ENCODE measurements at places on chromosomes 1 and 21.

DNA sequence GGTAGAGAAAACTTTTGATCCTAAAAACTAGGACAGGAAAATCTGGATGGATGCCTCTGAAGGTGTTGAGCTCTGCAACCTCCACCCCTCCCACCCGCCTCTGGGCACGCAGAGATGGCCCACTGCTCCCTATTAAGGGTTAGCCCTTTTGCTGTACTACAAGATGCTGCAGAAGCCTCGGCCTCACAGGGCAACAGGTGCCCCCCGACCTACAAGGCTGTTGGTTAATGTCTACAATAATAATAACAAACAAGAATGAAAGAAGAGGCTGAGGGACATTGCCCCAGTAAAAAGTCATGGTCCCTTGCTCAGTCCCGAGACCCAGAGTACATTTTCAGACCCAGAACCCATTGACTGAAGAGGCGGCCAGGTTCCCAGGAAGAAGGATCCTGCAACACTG lies 7.5 kb upstream of the DESI2 start:
- DNase-seq = no peak

- no peak for DNase-seq
These were observed 137.8 kb downstream of the KIF26B start for GRCh38 chr1:245292553-245292952.

DNA sequence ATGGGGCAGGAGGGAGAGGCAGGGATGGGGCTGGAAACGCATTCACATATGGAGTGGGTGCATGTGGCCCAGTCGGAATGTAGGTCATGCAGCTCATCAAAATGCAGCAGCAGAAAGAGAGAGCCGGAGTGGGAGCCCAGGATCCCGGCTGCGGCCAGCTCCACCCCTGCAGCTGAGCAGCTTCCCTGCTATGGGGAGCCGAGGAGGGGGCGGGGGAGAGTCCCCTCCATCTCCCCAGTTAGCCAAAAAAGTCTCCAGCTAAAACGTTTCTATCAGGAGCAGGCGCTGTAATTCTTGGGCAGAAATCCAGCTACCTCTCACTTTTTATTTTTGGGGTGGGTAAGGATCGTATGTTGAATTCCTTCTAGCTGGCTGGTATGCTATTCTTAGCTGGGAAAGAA lies 39.7 kb downstream of the MRPL37 start:
- DNase-seq = no peak

DNA sequence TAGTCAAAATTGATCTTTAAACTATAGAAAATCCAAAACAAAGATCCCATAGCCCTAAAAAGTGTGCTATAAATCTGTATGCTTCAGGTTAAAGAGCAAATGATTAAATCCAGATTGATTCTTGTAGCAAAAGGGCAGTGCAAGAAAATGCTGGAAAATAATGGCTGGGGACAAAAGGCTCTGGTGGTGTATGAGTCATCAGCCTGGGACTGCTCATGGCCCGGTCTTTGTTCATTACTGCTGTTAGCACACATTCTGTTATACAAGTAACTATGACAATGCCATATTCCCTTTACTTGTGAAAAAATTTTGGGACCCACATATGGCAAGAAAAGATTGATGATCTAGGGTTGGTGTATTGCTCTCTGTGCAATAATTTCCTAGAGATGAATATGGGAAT lies 89.1 kb downstream of the RWDD3 start:
- DNase-seq = no peak

DNA sequence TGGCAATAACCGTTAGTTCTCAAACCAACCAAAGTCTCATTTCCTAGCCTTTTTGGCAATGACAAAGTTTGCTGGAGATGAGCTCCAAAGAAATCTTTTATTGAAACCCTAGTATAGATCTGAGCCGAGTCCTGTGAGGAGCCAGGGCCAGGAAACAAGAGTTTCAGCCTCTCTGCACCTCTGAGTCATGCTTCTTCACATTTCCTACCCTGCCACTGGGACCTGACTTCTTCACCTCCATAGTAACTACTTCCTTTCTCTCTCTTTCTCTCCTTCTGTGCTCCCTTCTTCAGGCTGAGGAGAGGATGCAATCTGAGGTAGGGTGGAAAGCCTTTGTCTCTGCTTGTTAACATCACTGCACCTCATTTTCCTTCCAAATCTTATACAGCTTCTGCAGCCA lies 38.7 kb upstream of the IPO9 start:
- DNase-seq = no peak

- no peak for DNase-seq
These were observed 54.3 kb upstream of the IKBKE start for GRCh38 chr1:206415942-206416341.

- no peak for DNase-seq
These were observed 238.5 kb upstream of the RAB4A start for GRCh38 chr1:229032375-229032774.

GRCh38 chr1:222656391-222657155 lies 38.7 kb downstream of the MIA3 start:
- no peak for DNase-seq

DNA sequence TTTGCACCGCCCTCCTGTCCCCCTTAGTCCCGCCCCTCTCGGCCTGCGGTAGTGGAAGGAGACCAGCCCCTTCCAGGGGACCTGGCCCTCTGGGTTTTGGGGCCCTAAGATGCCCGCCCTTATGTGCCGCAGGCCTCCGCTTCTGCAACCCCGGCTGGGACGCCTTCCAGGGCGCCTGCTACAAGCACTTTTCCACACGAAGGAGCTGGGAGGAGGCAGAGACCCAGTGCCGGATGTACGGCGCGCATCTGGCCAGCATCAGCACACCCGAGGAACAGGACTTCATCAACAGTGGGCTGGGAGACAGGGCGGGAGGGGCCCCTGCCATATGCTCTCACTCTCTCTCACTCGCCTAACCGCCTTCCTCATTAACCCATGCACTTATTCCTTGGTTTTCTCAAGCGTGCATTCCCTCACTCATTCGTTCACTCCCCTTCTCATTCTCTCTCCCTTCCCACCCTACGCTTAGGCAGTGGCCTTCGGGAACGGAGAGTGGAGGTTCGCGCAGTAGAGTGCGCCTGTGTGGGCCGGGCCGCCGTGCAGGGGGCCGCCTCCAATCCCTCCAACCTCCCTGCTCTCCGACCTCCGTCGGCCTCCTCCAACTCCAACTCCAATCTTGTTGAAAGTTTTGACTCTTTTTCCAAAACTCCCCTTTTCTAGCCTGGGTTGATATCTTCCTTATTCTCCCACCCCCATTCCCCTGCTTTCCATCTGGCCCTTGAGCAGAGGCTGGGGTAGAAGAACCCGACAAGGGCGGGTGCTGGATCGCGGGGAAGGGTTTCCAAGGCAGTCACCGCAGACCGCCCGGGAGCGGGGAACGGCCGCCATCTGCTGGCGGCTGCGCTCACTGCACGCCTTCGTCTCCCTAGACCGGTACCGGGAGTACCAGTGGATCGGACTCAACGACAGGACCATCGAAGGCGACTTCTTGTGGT lies 15.2 kb downstream of the BCAN start:
- DNase-seq = peak; percentile 88

- no peak for DNase-seq
These were observed 861.5 kb upstream of the B3GALT2 start for GRCh38 chr1:194047921-194048320.

DNA sequence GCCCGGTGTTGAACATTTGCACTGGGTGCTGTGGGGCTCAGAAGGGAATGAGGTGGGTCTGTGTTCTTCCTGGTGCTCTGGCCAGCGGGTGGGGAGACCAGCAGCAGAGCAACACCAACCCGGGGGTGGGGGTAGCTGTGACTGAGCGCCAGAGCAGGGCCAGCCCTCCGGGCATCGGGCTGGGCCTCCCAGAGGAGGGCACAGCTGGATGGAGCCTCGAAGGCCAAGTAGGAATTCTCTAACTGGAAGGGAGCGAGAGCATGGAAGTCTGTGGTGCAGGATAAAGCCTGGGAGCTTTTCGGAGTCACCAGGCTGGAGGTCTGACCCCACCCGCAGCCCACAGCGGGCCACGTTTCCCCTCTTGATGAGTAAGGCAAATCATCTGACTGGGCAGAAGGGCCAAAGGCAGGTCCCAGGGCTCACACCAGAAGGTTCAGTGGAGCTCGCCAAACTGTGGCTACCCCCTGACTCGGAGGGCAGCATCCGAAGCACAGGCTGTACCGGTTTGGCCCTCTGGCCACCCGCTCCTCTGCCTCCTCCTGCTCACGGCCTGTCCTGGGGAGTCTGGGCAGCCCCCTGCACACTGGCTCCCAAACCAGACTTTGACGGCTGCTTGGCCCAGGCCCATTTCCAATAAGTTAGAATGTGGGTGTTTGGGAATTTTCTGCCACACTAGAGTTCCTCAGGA lies 18.8 kb downstream of the SLC1A7 start:
- no peak for DNase-seq

DNA sequence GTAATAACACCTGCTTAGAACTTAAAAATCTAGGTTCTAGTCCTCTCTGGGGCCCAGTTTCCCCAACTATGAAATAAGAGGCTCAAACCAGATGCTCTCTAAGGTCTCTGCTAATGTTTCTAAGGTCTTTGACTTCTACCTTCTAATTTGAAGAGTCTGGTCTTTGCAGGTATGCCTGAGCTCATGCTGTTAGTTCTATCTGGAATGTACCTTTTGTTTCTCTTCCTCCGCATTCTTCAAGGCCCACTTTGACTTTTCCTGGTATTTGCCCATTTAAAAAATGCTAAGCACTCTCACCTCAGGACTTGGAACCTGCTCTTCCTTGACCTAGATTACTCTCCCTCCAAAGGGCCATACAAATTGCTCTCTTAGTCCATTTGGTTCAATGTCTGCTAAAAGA lies 13.5 kb downstream of the SLC35D1 start:
- no peak for DNase-seq

DNA sequence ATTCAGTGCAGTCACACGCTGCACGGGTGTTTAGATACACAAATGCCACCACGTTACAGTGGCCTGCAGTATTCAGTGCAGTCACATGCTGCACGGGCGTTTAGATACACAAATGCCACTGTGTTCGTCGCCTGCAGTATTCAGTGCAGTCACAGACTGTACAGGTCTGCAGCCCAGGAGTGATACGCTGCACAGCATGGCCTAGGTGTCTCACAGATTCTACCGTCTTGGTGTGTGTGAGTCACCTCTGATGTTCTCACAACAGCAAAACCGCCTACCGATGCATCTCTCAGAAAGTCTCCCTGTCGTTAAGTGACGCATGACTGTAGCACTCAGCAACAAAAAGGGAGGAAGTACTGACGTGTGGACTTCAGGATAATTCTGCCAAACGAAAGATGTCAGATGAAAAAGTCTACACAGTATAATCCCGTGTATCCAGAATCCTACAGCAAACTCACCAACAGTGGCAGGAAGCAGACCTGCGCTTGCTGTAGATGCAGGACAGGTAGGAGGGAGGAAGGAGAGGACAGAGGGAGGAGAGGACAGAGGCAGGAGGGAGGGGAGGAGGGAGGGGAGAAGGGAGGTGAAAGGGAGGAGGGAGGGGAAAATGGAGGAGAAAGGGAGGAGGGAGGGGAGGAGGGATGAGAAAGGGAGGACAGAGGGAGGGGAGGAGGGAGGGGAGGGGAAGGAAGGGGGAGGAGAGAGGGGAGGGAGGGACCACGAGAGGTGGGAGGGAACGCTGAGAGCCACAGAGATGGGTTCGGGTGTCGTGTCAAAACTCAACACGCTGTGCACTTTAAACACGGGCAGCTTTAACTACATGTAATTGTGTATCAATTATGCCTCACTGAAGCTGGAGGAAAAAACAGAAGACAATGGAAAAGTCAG lies 36.3 kb upstream of the PCBP3 start:
- DNase-seq = no peak

GRCh38 chr1:232134365-232134764 lies 495.6 kb downstream of the SIPA1L2 start:
- no peak for DNase-seq

DNA sequence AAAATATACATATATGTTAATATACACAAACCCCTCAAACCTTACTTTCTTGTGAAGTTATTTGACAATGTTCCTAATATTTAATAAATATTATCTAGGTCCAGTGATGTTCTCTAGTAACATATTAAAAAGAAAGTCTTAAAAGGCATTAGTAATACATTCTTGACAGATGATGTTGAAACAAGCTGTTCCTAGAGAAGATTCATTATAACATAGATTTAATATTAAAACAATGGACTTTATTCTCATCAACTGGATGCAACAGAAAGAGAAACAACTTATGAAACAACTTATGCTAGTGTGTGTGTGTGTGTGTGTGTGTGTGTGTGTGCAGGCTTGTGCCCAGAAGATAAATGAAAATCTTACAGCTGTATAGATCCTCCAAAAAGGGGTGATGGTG lies 68.5 kb upstream of the PLXNA2 start:
- DNase-seq = no peak

DNA sequence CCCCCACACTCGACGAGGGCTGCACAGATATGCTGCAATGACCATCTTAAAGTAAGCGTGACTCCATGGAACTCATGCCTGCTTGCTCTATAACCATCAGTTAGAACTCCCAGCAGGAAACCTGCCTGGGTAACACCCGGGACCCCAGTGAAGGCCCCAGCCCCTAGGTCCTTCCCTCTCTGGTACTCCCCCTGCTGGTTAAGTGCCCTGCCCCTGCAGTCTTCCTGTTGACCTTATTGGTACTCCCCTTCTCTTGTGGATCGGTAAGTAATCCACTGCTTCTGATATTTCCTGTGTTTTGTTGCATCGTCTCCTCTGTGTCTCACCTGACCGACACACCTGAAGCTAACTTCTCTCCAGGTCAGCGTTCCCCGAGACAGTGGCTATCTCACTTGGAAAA lies 104.8 kb upstream of the COG2 start:
- DNase-seq = no peak

- DNase-seq = no peak
These were observed 890.2 kb upstream of the NCAM2 start for GRCh38 chr21:20108016-20108415.

GRCh38 chr1:168180148-168180524 lies 1.4 kb downstream of the TIPRL start:
- DNase-seq = no peak

DNA sequence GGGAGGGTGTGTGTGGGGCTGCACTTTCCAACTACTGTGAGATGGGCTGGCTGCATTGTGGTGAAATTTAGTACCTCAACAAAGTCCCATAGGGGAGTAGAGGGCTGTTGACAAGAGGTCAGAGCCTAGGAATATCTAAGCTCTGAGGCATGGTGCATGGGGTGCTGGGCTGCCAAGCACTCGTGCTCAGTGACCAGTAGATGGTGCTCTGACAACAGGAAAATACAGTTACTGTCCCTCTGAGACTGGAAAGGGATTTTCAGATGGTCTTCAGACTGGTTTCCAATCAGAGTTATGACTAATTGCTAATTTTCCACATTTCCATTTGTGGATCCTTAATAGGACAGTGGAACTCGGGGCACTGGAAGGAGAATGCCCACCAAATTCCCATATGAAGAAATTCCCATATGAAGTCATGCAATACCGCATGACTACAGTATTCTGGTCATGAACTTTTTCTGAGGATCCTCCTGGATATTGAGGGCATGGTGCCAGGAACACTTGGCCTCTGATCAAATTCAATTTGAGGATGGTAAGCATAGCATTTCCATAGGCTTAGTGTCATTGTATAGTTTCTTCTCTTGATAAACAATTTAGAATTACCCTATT lies 4.1 kb upstream of the CACNA1E start:
- peak; percentile 51 for DNase-seq

- peak; percentile 46 for DNase-seq
These were observed 4.8 kb downstream of the SIM2 start for GRCh38 chr21:36703626-36704280.

All from ecto neural progenitor cell (in vitro differentiated cells).